Activated CD4-positive, alpha-beta memory T cell treated with anti-CD3 and anti-CD28 coated beads for 36 hours (primary cell): ENCODE measurements at places on chromosomes 2 and 18. TPM values are rescaled to one million over a fixed set of nuclear protein-coding genes. Genes with fewer than 3 reads are reported as not detected.

- no peak for DNase-seq
Measured at GRCh38 chr18:12046751-12047335, 46.8 kb upstream of the ANKRD62 start.

- no peak for DNase-seq
Measured at GRCh38 chr2:59882822-59883221, 670.6 kb downstream of the BCL11A start.

DNA sequence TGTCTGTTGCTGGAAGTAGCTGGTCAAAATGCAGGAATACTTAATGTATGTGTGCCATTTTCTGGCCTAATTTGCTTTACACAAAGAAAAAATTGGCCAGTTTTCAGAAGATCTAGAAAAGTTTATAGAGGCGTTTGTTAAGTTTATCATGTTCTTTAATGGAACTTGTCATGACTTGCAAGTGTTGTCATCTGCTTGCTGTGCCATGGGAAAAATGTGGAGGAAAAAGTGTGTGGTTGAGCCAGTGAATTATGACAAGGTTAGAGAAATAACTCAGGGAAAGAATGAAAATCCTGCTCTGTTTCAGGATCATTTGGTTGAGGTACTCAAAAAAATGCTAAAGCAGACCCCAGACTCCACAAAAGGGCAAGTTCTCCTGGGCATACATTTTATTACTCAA is 301.6 kb upstream of the CDH2 start:
- DNase-seq = no peak

DNA sequence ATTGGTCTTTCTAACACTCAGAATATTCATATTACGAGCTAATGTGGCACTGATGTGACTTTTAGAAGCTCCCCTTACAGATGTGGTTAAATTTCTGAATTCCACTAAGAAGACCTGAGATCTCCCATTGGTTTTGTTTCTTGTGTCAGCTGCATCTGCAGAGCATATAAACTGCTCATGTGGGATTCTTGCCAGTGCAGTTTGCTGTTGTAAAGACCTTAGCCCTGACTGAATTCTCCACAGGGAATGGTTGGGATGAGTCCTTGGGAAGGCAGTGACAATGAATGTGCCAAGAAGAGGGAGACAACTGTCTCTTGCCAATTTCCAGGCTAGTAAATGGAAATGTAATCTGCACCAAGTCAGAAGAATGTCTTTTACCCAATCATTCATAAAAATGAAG is 94.1 kb downstream of the PTPRM start:
- DNase-seq = no peak

GRCh38 chr2:203705178-203705577 is 1.3 kb upstream of the CD28 start:
- DNase-seq = peak; percentile 78

DNA sequence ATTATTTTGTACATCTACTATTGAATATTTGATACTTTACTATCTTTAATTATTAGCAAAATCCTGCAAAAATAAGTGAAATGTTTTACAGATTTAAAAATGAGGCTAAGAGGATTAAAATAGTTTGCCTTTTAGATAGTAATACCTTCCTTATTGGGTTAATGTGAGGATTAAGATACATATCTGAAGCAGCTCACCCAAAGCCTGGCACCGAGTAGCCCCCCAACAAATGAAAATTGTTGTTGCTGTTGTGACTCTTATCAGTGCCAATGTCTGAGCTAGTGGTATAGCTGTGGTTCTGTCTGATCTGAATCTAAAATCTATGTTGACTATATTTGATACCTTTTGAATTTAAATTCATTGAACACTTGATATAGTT is 34.6 kb downstream of the GULP1 start:
- no peak for DNase-seq

- no peak for DNase-seq
Measured at GRCh38 chr18:67586101-67586500, 69.6 kb upstream of the DSEL start.

- DNase-seq = no peak
Measured at GRCh38 chr2:207920321-207920720, 105.0 kb downstream of the PLEKHM3 start.

- DNase-seq = no peak
Measured at GRCh38 chr2:106363791-106364190, 104.4 kb downstream of the RGPD3 start.

UNC50 gene
- 36.2 TPM for total RNA-seq

DNA sequence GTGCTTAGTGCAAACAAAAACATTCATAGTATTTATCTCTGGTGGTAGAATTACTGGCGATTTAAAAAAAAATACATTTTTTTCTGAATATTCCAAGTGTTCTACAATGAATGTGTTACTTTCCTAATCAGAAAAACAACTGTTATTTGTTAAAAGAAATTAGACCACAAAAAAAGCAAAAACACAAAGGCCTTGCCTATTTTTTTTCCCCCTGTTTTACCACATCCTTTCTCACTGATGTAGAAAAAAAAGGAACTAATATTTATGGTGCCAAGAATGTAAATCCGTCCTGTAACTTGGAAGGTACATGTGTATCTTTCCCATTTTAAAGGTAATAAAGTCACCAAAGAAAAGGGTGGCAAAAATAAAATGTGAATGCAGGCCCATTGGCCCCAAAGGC is 28.4 kb upstream of the MGAT4A start:
- no peak for DNase-seq

DLGAP1 gene
- 1.0 TPM for total RNA-seq

- no peak for DNase-seq
Measured at GRCh38 chr2:149552226-149552625, 35.3 kb downstream of the MMADHC start.

DNA sequence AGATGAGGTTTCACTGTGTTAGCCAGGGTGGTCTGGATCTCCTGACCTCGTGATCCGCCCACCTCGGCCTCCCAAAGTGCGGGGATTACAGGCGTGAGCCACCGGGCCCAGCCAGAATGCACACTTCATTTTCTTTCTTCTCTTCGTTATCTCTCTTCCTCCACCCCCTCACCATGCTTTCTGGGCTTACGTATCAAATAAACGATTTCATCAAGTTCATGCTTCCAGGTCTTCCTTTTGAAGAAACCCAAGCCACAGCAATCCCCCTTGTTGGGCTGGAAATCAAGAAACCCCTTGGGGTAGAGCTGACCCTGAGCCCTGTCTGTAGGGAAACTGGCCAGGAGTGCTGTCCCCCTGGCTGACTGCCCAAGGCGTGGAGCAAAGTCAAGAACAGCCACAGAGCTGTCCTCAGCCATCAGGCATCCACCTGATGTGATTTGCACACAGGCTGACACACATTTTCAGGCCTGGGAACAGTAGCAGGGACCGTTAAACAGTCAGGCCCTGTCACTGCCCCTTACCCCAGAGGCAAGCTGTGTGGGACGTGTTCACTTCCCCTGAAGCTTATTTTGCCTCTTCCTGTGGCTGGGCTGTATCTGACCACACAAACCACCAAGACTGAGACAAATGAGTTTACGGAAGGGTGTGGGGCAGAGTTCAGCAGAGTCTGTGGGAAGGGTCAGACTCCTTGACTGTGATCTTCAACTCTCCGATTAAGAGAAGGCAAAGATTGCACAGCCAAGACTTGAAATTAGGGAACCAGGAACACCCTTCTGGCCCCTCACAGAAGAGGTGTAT is 15.1 kb upstream of the NMUR1 start:
- peak; percentile 87 for DNase-seq

- no peak for DNase-seq
Measured at GRCh38 chr2:101740555-101740964, 43.1 kb downstream of the MAP4K4 start.

- peak; percentile 66 for DNase-seq
Measured at GRCh38 chr2:131105950-131106801, 1.0 kb downstream of the PLEKHB2 start.

GRCh38 chr18:32355896-32356295 is 114.8 kb downstream of the GAREM1 start:
- no peak for DNase-seq

POTEI gene
- not detected for total RNA-seq

GRCh38 chr2:237319887-237320286 is 94.1 kb downstream of the COL6A3 start:
- DNase-seq = no peak

GRCh38 chr2:196239622-196240587 is 68.5 kb upstream of the STK17B start:
- peak; percentile 94 for DNase-seq

DHX57 gene
- 14.4 TPM for total RNA-seq

PFN4 gene
- total RNA-seq = not detected

GRCh38 chr2:23465936-23466335 is 81.0 kb downstream of the KLHL29 start:
- DNase-seq = no peak

DNPEP gene
- 74.2 TPM for total RNA-seq

GRCh38 chr2:63819765-63820717 is 21.7 kb upstream of the UGP2 start:
- no peak for DNase-seq

PLCL1 gene
- total RNA-seq = 1.9 TPM

DNA sequence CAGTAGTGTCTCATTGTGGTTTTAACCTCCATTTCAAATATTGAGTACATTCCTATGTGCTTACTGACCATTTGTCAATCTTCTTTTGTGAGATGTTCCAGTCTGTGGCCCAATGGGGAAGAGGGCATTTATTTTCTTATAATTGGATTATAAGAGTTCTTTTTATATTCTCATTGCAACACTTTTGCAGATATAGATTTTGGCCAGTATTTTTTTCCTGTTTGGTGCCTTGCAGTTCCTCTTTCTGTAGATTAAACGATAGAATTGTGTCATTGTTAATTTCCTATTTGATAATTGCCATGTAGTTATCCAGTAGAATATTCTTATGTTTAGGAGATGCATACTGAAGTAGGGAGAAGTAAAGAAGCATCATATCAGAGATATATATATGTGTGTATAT is 56.4 kb upstream of the CYTIP start:
- DNase-seq = no peak

GRCh38 chr2:199814101-199814816 is 36.7 kb downstream of the FTCDNL1 start:
- no peak for DNase-seq

DNA sequence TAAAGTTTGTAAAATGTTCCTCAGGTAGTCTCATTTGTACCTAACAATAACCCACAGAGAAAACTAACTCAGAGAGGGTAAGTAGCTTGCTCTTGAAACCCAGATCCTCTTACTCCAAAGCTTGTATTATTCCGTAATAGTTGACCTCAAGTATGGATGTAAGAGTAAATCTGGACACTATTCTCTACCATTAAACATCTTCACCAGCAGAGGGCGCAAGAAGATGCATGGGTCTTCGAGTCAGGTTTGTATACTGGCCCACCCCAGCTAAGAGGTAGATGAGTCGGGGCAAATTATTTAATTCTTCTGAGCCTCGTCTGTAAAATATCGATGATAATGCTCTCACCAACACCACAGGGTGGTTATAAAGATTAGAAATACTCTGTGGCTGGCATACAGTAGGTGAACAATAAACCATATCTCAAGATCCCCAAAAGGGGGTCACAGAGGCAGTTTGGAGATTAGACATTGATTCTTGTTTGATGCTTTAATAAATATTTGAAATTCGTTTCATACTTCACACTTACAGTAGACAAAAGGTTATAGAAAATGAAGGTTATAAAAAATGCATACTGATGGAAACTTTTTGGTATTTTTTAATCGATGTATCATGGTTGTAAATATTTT is 3.5 kb upstream of the CABLES1 start:
- peak; percentile 55 for DNase-seq

DNA sequence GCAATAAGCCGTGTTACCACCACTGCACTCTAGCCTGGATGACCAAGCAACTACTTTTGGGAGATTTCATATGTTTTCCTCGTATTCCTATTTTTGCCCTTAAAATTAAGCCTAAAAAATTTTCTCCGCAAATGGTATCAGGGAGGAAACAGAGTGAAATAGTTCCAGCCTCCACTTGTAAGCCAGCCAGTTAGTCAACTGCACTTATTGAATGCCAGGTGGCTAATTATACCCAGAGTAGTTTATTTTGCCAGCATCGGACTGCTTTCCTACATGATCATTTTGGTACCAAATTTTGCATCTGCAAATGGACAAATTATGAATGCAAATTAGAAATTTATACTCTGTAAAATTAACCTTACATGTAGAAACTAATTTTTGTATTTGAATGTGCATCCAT is 90.2 kb upstream of the ARHGAP28 start:
- no peak for DNase-seq

DNA sequence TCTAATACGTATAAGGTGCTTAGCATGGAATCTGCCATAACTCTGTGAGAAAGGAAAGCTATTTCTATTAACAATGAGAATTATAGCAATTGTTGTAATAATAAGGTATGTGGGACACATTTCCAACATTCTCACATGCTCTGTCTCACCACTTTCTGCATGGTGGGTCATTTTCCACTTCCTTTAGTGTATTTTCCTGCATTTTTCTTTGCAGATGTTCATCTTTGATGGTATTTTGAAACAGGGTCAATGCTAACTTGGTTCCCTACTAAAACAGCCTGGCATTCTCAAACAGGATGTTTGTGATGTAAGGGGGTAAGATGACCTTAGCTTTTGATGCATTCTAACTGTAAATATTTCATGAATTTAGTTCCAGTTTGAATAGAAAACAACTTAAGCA is 54.7 kb downstream of the MYO1B start:
- DNase-seq = no peak

- no peak for DNase-seq
Measured at GRCh38 chr2:139885921-139886498, 1105.8 kb upstream of the NXPH2 start.

ABCA12 gene
- not detected for total RNA-seq

- no peak for DNase-seq
Measured at GRCh38 chr2:70123051-70123828, 36.0 kb downstream of the PCBP1 start.

- DNase-seq = peak; percentile 96
Measured at GRCh38 chr2:207625014-207625907, at the start of gene METTL21A. Gene METTL21A, minus strand, starts transcription at chr2:207625394. Its CDS starts 1,019 bp downstream, at chr2:207624375.

GRCh38 chr2:169349535-169349934 is 12.8 kb downstream of the LRP2 start:
- DNase-seq = no peak

DNA sequence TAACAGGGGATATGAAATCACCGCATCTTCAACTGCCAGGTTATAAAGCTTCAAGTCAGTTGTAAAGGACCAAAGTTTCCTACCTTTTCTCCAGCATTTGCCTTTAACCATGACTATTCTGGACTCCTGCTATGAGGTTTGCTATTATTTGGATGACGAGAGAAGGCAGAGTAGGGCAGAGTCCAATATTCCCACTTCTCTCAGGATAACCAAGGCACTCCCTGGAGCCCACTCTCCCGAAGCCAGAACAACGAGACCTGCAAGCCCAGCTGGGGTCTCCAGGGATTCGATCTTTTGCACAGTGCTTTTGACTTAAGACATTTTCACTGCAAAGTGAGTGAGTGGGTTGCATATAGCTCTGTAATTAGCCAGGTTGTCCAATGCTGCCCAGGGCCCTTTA is 77.1 kb upstream of the ZNF397 start:
- DNase-seq = no peak

- DNase-seq = no peak
Measured at GRCh38 chr2:225930687-225931086, 531.2 kb downstream of the NYAP2 start.

DNA sequence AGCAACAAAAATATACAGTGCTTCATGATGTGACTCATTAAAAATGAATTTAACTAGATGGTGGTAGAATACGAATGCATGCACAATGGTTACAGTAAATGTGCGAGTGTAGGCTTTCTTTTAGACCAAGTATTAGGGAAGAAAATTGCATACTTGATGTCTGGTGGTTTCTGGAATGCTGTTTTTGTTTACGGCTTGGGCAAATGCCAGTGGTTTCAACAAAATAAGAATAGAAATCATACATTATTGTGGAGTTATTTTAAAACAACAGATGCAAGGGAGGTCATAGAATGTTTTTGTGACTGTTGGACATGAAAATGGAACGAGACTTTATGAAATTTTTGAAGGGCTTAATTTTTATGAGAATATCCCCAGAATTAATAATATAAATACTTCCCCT is 580.9 kb downstream of the PLCL1 start:
- no peak for DNase-seq

- DNase-seq = no peak
Measured at GRCh38 chr18:36301884-36302283, 4.4 kb downstream of the FHOD3 start.
